Omental fat pad (tissue), 4 donors: ENCODE measurements at places on chromosomes 6 and 20. TPM values are rescaled to one million over a fixed set of nuclear protein-coding genes. Genes with fewer than 3 reads are reported as not detected.

GRCh38 chr6:164870164-164870563 lies 439.2 kb downstream of the C6orf118 start:
- no peak for DNase-seq

GRCh38 chr20:17626217-17627007 lies 55.6 kb downstream of the RRBP1 start:
- DNase-seq: no peak

DNA sequence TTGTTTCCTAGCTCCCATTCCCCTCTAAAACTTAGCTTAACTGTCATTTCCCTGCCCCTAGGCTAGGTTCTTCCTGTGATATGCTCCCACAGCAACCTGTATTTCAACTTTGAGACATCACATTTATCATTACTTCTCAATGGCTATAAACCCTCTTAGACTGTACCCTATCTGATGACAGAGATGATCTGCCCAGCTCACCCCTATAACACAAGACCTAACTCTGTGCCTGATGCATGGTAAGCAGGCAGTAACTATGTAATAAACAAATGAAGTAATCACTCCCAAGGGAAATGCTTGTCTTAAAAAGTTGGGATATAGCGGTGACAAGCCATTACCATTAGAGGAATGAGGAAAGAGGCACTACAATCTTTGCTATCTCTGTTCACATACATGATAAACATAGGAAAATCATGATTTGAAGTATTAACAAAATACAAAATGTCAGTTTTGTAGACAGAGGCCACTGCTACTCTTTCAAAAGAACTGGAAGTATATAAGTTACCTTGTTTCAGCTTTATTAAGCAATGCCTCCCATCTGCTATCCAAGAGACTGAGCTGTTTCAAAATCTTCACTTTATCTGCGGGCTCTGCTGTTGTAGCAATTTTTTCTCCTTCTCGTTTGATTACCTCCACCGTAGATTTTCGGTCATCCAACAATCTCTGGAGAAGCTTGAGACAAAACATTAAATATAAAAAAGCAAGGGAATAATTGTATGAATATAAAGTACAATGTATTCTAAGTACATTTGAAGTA lies 110.7 kb downstream of the DST start:
- DNase-seq: no peak

GRCh38 chr6:23140871-23141270 lies 571.5 kb downstream of the HDGFL1 start:
- no peak for DNase-seq

DNA sequence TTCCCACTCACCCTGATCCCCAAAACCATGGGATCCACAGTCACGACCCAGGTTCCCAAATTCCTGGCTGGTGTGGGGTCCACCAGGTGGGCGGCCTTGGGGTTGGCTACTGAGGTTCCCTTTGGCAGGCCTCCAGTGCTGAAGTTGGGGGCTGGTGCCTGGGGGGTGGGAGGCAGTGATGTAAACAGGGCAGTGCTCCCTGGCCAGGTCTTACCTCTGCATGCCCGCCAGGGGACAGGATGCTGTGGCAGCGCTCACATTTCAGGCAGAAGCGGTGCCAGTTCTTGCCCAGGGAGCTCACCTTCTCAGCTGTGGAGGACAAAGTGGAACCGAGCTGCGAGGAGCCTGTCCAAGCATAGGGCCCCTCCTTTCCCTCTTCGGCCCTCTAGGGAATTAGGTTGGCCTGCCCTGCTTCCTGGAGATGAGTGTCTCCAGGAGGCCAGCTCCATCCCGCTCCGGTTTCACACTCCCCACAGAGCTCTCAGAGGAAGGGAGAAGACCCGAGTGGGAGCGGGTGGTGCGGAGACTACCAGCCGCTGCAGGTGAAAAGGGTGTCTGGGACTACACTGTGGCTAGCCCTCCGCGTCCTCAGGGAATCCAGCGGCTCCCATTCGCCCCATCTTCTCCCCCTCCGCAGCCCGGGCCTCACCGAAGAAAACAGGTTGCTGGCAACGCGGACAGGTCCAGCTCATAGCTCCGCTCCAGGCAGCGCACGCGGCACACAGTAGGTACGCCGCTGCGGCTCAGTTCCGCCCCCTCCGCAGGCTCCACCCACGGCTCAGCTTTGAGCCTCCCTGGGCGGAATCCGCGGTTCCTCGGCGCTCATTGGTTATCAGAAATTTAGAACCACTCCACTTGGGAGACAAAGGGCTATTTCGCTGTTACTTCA lies at the start of gene CRIP3:
Gene CRIP3, minus strand, starts transcription at position 726 of the 889 bp plus-strand sequence. Its CDS starts 34 bp downstream, at position 692.
- no peak for DNase-seq

- no peak for DNase-seq
Measured at GRCh38 chr6:108170332-108171290, 4.8 kb downstream of the NR2E1 start.

The STMND1 gene
- not detected for total RNA-seq
